NCI-H82 (cell line): ENCODE measurements at places on chromosomes 7 and 10.

DNA sequence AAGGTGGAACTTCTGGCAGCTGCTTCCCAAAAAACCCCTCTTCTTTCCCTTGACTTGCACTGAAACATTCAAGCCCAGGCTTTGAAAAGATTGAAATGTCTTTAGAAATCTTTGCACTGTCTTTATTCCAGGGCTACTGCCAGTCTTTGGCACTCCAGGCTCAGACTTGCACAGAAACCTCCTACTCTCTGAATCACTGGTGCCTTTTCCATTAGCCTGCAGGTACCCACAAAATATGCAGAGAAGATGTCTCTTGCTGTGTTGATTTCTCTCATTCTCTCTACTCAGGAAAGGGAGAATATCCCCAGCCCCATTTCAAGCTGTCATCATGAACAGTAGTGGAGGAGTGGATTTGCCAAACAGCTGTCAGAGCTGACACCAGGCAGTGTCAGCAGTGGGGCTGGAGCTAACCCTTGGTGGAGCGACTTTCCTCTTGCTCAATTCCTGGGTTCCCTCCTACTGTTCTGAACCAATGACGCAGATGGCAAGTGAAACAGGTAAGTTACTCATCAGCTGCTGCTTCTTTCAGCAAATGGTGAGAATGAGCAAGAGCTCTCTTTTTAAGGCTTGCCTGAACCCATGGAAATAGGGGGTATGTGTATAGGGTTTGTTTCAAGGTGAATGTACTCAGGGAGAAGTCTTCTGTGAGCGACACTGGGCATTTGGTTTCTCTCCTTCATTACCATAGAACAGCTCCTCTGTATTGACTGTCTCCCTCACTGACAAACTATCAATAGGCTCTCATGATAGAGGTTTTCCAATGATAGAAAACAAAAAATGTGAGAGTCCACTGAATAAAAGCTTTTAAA is 362.4 kb downstream of the ADRA2A start:
- peak; percentile 70 for DNase-seq

GRCh38 chr10:86647773-86648703 is 6.3 kb upstream of the OPN4 start:
- no peak for DNase-seq

DNA sequence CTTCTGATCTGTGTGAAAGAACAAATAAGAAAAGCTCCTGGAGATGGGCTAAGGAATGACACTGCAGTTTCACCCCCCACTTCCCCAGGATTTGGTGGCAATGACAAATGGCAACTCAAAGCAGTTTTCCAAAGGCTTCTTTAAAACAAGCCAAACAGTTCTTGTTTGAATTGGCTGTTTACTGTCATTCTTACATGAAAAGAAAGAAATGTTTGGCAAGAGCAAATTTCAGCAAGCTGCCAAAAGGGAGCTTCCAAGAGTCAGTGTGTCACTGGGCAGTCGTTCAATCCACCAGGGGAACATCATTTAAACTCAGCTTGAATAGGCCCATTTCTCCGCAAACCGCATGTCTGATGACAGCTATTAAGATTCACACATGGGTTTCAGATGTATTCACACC is 119.0 kb upstream of the RHOBTB1 start:
- DNase-seq = no peak

GRCh38 chr10:74916283-74916682 is 89.9 kb downstream of the KAT6B start:
- DNase-seq = no peak

GRCh38 chr7:771234-772004 is 44.3 kb upstream of the PRKAR1B start:
- no peak for DNase-seq

DNA sequence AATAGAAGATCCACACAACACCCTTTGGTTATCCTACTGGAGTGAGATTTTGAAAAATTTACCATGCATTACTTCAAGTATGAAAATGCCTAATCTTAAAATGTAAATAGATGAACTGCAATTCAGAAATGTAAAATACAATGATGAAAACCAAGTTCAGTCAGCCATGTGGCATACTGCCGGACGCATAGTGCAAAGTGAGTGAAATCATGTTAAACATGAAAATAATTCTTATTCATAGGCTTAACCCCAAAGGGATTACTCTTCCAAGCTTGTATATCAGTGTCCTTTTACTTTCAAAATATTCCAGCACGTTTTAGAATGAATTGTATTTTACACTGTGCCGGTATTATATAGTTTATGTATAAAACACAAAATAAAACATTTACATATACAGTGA is 99.8 kb downstream of the THSD7A start:
- DNase-seq = no peak

DNA sequence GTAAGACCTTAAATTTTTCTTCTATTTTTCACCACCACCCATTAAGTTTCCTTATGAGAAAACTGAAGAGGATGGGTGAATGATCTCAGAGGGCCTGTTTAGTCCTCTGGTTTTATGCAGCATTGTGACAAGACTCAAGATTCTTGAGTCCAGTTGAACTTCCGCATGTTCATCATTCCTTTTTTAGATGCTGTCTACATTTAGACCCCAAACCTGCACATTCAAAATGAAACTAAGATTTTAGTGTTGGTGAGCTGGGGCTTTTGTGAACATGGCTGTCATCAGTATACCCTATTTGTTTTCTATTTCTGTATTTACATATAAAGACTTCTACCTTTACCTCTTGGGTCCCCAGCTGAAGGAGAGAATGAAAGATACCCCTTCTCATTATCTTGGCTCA is 31.1 kb downstream of the NET1 start:
- DNase-seq = no peak

DNA sequence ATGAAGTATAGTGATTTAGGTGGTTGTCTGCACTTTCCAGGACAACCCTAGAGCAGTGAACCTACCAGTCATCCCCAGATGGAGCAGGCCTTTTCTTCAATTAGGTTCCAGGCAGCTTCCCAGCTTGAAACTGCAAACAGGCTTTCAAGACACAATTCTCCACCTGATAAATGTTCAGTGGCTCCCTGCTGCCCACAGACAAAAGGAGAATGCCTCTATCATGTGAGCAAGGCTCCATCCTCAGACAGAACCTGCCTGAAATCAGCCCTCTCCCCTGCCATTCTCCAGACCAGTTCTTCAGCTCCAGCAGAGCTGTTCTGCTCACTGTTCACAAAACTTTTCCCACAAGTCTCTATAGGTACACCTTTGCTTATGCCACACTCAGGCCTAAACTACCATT is 22.1 kb downstream of the RELN start:
- no peak for DNase-seq

DNA sequence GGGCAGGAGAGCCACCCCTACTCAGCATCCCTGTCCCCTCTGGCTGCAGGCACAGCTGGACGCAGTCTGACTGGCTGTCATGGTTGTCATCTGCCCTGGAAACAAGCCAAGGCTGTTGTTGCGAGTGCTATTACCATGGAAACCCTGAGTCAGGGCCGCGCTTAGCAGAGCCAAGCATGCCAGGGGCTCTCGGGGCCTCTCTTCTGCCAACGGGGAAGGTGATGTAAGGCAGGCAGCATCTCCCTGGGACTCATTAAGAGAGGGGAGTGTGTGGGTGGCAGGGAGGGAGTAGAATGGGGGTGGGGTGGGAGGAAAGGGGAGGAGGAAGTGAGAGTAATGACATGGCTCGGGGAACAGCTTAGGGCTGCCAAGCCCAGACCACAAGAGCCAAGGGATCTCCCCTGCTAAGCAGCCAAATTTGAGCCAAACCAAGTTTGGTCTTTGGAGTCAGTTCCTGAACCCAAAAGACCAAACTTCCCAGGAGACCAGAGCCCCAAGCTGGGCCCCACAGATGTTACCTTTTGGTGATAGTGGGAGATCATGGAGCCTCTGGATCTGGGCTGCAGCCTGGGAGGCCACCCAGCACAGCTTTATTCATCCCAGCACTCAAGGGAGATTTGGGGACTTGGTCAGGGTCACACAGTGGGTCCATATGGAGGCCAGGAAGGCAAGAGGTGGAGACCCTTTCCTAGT is 67.6 kb downstream of the TMEM130 start:
- peak; percentile 23 for DNase-seq

DNA sequence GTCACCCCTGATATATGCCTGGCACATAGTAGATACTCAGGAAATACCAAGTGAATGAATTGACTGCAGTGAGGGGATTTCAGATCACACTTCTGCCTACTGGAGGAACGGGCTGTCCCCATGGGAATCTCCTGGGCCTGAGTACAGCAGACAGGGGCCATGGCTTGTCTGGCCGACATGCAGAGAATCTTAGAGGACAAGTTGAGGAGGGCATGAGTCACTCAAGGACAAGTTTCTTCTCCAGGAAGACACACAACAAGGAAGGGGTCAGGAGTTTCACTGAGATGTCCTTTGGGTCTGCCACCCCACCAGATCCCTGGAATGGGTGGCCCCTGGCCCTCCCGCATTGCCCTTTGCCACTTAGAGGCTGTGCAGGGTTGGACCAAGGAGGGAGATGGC is 20.7 kb downstream of the PLPP4 start:
- DNase-seq = no peak

GRCh38 chr10:90162271-90162853 is 461.0 kb downstream of the KIF20B start:
- no peak for DNase-seq

DNA sequence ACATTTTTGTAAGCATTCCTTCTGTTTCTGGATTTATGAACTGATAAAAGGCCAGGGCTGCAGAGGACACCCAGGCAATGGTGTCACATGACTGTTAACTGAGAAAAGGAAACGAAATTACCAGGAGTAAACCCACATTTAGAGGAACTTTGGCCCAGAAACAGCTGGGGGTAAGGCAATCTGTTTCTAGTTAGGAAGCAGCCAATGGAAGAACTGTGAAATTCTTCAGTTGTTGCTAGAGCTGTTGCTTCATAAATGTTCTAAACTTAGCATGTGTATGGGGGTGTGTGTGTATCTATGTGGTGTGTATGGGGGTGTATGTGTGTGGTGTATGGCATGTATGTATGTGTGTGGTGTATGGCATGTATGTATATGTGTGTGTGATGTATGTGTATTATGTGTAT is 11.8 kb upstream of the PDCD4 start:
- no peak for DNase-seq

DNA sequence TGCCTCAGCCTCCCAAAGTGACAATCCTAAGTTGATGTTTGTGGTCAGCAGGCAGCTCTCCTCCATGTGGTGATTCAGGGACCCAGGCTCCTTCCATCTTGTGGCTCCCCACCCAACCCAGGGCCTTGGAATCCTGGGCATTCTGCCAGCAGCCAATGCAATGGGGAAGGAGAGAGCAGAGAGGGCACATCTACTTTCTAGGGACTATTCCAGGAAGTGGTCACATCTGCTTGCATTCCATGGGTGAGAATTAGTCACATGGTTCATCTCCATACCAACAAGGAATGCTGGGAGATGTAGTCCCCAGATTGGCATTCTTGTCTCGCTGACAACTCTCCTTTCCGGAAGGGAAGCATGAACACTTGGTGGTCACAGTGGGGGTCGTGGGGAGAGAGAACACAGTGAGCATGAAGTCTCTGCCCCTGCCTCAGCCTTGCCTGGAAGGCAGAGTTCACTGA is 9.9 kb upstream of the SRRM3 start:
- peak; percentile 87 for DNase-seq

- no peak for DNase-seq
Measured at GRCh38 chr10:71255808-71256660, 43.7 kb downstream of the UNC5B start.

DNA sequence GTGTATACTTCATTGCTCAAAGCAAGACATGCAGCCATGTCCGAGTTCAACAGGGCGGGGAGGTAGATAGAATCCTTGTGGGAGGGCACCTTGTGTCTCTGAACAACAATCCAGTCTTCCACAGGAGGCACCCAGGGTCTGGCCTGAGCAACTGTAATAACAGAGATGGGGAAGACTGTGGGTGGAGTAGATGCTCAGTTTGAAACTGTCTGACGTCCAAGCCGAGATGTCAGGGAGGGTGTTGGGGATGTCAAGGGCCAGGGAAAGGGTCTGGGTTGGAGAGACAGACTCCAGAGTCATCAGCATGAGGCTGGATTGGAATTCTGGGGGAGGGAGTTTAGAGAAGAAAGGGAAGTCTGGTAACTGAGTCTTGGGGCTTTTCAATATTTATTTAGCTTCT is 88.0 kb downstream of the FANK1 start:
- no peak for DNase-seq

DNA sequence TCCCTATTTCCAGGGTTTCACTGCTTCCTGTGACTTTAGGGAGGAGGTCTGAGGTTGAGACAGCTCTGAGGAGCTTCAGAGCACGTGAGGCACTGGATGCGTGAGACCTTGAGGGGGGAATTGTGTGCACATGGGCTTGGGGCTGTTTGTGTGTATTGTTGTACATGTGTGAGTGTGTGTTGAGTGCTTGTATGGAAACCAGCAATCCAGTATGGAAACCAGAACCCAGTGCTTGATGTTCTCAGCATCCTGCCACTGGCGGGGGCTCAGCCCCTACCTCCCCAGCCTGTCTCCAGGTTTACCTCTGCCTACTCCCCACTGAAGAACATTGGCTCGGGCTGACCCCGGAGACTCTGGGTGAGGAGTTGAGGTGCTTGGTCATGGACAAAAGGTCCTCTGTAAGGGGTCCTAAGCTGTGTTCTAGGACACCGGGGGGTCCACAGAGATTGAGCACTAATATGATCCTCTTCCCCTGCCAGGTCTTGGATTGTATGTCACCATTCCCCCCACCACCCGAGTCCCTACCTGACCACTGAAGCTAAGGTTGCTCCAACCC is 20.8 kb downstream of the SFTPD start:
- DNase-seq = no peak

- DNase-seq = peak; percentile 45
Measured at GRCh38 chr7:131007439-131008330, 273.7 kb upstream of the KLF14 start.

- DNase-seq = no peak
Measured at GRCh38 chr7:5237286-5237685, 45.5 kb upstream of the SLC29A4 start.

- peak; percentile 24 for DNase-seq
Measured at GRCh38 chr7:16691241-16691640, 45.3 kb downstream of the BZW2 start.

DNA sequence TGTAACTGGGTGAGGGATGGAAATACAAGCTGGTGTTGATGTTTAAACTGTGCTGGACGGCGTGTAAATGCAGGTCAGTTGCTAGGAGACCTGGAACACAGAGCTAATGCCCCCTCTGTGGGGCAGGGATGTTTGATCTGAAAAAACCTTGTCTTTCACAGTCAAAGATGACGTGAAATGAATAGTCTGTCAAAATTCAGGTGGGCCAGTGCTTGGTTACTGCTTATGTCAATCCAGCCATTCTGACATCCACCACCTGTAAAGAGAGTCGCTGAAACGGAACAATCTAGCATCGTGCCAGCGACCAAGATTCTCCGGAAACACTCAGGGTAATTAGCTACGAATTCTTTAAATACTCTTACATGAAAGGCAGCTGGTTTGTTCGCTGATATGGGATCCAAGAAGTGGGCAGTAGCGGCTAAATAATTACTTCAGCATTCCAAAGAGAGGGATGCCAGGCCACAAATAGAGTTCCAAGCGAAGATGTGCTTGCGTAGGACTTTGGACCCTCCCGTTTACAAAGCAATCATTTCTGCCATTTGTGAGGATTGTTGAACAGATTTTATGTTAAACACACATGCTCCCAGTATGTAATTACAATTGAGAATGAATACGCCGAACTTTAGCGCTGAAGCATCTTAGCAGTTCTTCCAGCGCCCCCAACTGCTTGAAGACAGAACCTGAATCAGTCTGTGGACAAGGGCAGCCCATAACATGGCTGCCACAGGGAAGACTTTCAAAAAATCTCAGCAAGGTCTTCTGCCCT is 7.3 kb upstream of the ASB4 start:
- DNase-seq = peak; percentile 22

- no peak for DNase-seq
Measured at GRCh38 chr7:84058311-84059076, 136.1 kb downstream of the SEMA3A start.

- no peak for DNase-seq
Measured at GRCh38 chr10:110035070-110035921, 27.5 kb downstream of the ADD3 start.
